Spleen (tissue), 13 donors: ENCODE measurements at places on chromosomes 6 and 20. TPM values are rescaled to one million over a fixed set of nuclear protein-coding genes. Genes with fewer than 3 reads are reported as not detected.

The BCL2L1 gene
- 107 TPM for total RNA-seq

- DNase-seq = no peak
- H3K27ac ChIP-seq = no peak overlapping the region
- no peaks in the 10 kb centered on the region for H3K36me3 ChIP-seq
- no peak overlapping the region for H3K4me3 ChIP-seq
- H3K4me1 ChIP-seq = no peaks in the 10 kb centered on the region
- no peaks in the 10 kb centered on the region for H3K27me3 ChIP-seq
Measured at GRCh38 chr6:122392564-122393350, 6.7 kb upstream of the HSF2 start.

GRCh38 chr6:13260831-13261230, 67.5 kb downstream of the TBC1D7 start:
- H3K27ac ChIP-seq = peak overlapping the region; percentile 72
- H3K4me1 ChIP-seq = peaks cover 7% of the 10 kb centered on the region
- no peak for DNase-seq

DNA sequence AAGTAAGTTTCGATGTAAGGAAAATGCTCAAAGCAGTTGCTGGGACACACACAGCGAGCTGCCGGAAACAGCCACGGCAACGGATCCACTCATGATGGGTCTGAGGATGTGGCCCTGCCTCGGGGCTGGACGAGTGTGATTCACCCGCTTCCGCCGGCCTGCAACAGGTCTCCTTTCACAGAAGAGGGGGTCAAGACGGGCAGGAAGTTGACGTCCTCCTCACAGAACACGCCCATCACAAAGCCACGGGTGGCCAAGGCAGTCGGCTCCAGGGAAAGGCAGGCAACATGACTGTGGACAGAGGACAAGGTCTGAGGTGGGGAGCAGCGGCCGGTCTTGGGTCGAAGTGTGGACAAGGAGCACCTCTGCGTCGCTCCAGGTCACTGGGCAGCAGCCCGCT, 29.9 kb upstream of the SMOC2 start:
- no peaks in the 10 kb centered on the region for H3K27me3 ChIP-seq
- no peaks in the 10 kb centered on the region for H3K36me3 ChIP-seq
- H3K4me3 ChIP-seq = no peak overlapping the region
- H3K27ac ChIP-seq = no peak overlapping the region
